ENCODE measurements at places on chromosomes 6 and 20.

DNA sequence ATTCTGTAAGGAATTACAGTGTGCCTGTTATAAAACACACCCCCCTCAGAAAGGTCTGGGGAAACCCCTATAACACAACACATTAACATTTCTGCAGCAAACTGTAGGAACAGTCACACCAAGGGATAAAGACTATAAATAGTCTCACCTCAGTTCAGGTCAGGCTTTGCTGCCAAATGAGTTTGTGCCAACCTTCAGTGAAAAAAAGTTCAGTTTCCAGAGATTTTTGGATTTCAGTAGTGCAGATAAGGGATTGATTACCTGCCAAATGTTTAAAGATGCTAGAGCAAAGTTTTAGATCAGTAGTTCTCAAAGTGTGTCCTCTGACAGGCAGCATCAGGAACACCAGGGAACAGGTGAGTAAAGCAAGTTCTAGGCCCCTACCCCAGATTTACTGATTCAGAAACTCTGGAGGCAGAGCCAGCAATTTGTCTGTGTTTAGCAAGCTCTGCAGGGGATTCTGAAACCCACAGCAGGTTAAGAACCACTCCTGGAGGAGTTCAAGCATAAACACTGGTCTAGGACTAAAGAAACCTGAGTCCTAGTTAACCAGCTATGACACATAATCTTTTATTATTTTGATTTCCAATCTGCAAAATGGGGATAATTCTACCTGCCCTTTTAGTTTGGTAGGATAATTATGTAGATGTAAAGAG is 111.0 kb downstream of the RCAN2 start:
- DNase-seq = no peak

DNA sequence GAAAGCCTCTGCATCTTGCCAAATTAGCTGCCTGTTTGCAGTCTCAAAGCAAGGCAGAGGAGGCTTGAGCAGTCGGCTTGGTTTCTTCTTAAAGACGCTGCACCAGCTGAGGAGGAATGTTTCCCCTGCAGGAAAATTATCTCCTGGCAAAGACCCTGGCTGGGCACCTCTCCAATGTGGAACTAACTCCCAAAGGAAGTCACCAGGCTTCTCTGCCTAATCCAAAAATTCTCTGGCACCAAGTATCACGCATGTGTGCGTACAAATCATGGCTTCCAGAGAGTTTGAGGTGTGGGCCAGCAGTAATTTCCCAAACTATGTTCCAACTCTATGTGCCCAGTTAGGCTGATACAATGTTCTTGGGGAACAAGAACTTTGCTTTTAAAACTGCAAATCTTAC is 176.2 kb downstream of the KIF16B start:
- DNase-seq = no peak

DNA sequence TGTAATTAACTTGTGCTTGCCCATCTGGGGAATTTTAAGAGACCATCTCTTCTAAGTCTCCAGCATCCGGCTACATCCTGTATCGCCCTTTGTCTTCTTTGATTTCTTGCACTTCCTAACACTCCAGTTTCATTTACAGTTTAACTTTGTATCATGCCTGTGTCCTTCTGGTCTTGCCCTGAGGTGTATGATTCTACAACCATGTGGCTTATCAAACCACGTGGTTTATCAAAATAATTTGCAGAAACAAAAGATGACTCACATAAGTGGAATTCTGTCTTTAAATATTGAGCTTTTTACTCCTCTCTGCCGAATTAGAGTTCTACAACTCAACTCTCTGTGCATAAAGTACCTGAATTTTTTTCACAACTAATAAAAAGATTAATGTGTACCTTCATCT is 580.7 kb downstream of the KIF16B start:
- no peak for DNase-seq

GRCh38 chr20:34644345-34644744 is 32.5 kb downstream of the PIGU start:
- no peak for DNase-seq

DNA sequence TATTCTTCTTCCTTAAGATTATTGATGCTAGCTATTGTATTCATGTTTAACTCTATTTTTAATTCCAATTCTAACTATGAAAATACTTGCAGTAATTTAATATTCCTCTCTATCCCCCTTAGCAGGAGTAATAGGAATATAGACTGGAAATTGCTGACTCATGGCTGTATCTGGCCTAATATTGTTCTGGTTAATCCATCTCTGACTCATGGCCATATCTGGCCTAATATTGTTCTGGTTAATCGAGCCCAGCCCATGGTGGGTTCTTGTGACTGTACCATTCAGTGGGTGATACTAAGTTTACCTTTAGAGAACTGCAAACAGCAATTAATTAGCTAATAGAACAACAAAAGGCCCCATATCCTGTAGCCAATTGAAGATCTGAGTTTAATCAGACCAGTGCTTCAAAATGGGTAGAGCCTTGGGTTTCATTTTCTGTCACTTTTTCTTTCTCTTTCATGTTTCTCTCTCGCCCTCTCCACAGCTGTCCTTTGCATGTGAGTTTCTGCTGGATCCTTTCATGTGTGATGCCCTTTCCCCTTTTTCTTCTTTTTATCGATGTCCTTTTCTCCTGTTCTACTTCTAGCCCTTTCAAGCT is 50.6 kb downstream of the SLC22A3 start:
- no peak for DNase-seq

- no peak for DNase-seq
Measured at GRCh38 chr20:3262566-3262965, 23.6 kb upstream of the SLC4A11 start.

GRCh38 chr20:19048995-19049501 is 163.4 kb upstream of the SLC24A3 start:
- no peak for DNase-seq

DNA sequence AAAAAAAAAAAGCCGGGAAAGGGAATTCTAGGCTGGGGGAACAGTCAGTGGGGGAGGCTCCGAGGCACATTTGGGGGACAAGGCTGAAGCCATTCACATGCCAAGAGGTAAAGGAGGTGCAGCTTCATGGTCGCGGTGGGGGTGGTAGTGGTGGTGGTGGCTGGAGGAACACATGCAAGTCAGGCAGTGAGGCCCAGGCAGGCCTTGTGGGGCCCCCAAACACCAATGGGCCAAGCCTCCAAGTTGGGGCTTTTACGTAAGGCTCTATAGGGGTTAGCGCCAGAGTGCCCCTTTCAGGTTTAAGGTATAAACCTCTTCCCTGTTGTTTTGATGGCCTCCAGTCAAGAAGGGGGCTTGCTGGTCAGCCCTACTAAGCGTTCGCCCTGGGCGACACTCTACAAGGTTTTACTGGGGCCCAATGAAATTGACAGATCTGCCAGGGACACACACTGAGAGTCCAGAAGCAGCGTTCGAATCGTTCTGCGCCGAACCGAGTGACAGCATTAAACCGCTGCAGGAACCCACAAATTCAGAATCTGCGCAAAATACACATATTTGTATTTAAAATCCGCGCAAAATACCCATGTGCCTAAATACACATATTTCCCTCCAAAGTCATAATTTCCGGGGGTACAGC is 818 bp upstream of the AP5S1 start:
- DNase-seq = no peak

- DNase-seq = no peak
Measured at GRCh38 chr6:159953091-159953601, 15.7 kb upstream of the IGF2R start.

GRCh38 chr6:113340371-113340770 is 516.8 kb upstream of the MARCKS start:
- no peak for DNase-seq

All from endothelial cell (in vitro differentiated cells).